ENCODE measurements at places on chromosomes 1 and 21.
A peak's percentile ranks its signal among the peaks of the same experiment; 100 is the strongest.

DNA sequence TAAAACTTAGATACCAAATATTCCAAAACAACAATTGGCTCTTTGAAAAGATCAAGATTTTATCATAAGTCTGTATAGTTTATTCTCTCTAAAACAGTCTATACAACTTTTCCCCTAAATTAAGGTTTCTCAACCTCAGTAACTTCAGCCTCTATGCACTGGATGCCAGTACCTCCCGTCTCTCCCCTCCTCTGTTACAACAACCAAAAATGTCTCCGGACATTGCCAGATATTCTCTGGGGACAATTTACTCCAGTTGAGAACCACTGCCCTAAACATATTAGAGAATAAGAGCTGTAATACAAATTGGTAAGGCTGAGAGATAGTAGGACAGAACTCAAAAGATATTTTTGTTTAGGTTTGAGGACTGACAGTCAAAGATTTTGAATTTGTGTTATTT, 71.6 kb downstream of the TMEM200B start:
- DNase-seq: peak; percentile 6

GRCh38 chr1:215606036-215606435, 38.9 kb downstream of the KCTD3 start:
- no peak for DNase-seq

DNA sequence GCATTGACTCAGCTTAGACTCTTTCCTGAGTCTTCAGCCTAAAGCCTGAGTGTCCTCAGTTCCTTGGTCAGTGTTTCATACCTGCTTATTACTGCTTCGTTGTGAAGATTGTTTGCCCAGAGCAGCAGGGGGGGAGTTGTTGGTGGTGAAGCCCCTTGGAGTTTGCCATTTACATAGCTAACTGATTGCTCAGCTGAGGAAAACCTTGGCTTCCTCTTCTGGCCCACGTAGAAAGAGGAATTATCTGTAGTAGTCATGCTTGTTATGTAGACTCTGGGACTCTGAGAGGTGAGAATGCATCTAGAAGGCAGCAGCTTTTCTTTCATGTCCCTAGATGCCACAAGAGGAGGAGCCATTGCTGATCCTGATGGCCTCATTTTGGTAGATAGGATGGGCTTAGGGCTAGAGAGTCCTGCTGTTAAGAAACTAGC, 125.9 kb downstream of the MAST2 start:
- DNase-seq: peak; percentile 26

GRCh38 chr1:179821524-179821923, 56.1 kb downstream of the TOR1AIP2 start:
- no peak for DNase-seq

- no peak for DNase-seq
Observed at GRCh38 chr1:23980728-23981070, 572 bp upstream of the SRSF10 start.

- DNase-seq: no peak
Observed at GRCh38 chr1:216700779-216701178, 22.4 kb downstream of the ESRRG start.
